Choroid plexus epithelial cell (primary cell): ENCODE measurements at places on chromosomes 7 and 10.

DNA sequence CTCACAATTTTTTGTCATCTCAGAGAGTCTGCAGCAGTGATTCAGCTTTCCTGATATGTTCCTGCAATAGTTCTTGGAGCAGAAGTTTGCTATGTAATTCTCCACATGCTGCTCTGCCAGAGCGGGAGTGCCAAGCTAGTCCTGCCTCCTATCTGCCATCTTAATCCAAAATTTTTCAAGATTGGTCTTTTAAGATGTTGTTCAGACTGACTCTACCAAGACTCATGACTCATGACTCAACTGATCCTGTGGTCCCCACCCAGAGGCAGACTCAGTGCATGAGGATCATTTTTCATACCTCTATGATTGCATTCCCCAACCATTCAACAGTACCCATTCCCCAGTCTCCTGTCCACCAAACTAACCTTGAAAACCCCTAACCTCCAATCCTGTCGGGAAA is 470.8 kb downstream of the INHBA start:
- peak; percentile 38 for DNase-seq

DNA sequence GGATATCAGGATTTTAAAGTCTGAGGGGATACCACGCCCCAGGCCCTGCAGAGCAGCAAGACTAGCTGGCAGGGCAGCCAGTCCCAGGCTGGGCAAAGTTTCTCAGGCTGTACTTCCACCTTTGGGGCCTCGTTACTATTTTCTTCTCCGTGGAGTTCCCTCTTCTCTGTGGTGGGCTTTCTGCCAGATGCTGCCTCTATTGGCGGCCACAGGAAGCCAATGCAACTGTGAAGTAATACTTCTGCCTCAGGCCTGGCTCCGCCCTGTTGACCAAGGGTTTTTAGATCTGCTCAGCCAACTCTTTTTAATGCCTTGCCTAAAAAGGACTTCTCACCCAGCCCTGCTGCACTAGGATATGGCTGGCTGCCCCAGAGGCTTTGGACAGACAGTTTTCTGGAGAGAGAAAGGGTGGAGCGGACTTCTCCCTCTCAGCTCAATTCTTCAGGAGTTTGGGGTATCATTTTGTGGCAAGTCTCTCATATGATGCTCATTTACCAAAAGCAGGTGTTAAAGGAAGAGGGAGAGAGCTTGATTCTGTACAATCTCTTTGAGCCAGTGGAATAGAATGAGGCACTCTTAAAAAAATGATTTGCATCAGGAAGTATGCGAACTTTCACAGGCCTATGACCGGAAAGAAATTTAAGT is 67.4 kb downstream of the HHEX start:
- peak; percentile 90 for DNase-seq

GRCh38 chr10:50582766-50583762 is 40.7 kb downstream of the SGMS1 start:
- no peak for DNase-seq

DNA sequence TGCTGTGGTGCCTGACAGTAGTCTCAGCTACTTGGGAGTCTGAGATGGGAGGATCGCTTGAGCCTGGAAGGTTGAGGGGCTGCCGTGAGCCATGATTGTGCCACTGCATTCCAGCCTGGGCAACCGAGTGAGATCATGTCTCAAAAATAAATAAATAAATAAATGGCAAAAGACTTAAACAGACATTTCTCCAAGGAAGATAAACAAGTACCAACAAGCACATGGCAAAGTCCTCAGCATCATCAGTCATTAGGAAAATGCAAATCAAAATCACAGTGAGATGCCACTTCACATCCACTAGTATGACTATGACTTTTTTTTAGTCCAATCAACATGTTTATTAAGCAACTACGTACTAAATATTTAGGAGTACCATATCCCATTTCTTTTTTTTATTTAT is 21.3 kb upstream of the KPNA7 start:
- DNase-seq: no peak

DNA sequence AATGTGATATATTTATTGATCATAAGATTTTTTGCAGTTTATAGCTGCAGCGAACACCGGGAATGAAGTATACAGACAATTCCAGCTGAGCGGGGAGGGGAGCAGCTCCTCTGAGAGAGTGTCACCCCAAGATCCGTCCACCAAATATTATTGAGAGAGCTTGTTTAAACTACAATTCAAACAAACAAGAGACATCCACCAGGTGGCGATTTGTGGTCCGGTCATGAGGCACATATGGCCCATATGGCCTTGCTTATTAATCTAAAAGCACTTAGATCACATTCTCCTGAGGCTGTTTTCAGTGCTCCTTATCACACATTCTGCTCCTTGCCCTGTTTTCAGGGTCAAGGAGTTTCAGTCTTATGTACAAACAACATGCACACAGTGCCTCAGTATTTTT is 83.1 kb downstream of the THSD7A start:
- peak; percentile 33 for DNase-seq
